ENCODE measurements at places on chromosomes 12 and 14.

DNA sequence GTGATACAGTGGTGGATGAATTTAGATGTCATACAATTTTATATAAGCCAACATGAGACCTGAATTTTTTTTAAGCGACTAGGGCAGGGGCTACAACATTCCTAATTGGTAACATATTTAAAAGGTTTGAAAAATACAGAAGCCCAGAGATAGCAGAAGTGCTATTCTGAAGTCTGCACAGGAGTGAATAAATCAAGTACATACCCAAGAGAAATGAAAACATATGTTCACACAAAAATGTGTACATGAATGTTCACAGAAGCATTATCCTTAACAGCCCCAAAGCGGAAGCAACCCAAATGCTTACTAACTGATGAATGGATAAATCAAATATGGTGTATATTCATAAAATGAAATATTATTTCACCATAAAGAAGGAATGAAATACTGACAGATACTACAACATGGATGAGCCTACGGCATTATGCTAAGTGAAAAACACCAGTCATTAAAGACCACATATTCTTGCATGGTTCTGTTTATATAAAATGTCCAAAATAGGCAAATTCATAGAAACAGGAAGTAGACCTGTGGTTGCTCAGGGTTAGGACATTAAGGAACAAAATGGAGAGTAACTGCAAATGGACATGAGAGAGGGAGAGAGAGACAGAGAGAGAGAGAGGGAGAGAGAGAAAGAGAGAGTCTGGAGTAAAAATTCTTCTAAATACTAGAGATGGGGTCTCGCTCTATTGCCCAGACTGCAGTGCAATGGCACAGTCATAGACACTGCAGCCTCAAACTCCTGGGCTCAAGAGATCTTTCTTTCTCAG is 28.0 kb upstream of the GXYLT1 start:
- DNase-seq, result no peak

DNA sequence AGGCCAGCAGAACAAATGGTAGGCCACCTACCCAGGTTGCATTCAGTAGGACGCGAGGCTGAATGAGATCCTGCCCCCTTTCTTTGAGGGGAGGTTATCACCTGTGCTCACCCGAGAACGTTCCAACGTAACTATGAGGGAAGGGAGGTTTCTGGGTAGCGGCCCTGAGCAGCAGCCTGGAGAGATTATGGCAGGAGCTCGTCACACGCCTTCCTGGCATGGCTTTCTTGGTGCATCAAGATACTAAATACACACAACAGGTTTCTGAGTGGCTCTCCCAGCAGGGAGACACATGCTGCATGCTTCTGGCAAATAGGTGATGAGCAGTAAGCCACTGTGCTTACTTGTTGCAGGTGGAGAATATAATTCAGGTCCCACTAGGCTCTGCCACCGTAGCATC is 147.7 kb downstream of the CALM1 start:
- DNase-seq, result no peak

GRCh38 chr14:101101456-101102056 is 198.0 kb upstream of the RTL1 start:
- no peak for DNase-seq

DNA sequence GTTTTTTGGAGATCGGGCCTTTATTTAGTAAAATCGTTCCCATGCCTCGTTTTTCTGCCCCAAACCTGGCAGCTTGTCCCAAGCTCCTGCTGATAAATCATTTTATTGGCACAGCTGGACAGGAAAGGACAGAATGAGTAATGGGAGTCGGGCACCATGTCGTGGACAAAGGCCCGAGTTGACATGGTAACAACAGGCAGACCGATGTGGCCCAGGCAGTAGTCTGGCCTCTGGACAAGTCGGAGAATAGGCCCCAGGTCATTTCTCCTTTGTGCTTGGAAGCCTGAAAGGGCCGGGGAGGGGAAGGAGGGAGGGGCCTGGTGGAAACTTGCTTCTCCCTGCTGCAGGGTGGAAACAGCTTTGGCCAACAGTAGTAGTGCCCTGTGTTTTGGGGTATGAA is 234.9 kb downstream of the SUDS3 start:
- no peak for DNase-seq

GRCh38 chr12:46446645-46447044 is 74.1 kb upstream of the SLC38A2 start:
- no peak for DNase-seq

- DNase-seq, result no peak
Measured at GRCh38 chr14:21735639-21736307, 62.2 kb upstream of the OR4E1 start.

DNA sequence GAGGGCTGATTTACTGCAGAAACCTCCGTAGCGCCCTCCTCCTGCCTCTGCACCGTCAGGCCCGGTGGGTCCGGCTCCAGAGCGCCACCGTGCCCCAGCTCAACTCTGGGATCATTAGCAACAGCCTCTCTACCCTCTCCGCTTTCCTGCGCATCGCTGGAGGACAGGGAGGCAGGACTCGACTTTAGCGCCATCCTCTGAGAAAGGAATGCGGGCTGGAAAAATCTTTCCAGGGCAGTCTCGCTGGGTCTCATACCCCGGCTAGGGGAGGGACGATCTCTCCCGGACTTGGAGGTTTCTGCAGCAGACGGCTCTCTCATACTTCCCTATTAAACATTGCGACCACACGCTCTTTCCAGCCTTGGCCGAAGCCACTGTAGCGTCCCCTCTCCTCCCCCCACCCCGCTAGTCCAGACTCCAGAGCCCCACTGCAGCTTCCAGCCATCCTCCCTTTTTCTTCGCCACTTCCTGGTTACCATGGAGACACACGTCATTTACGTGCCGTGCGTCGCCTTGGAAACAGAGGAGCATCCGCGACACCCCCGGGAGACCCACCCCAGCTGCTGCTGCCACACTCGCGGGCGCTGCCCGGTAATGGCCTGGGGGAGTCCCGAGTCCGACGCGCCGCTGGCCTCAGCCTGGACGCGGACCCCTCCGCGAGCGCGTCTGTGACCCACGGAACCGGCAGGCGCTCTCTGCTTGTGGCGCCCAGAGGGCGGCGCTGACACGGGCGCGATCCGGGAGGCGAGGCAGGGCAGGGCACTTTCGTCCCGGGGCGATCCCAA is at the start of gene CCDC184:
CCDC184 (plus strand) TSS at position 554 of the 785 bp plus-strand sequence. CDS start 479 bp downstream, outside the sequence.
- peak; percentile 53 for DNase-seq

DNA sequence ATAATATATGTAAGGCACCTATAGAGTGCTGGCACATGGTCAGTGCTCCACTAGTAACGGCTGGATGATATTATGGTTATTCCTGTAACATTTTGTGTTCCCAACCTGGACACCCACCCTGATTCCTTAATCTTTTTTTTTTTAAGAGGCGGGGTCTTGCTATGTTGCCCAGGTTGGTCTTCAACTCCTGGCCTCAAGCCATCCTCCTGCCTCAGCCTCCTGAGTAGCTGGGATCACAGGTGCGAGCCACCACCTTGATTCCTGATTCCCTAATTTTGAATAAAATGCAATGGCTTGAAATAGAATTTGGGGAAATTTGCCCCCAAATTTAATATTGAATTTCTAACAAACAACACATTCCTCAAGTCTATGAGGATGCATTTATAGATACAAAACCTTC is 7.4 kb downstream of the C14orf93 start:
- no peak for DNase-seq

GRCh38 chr12:24360907-24361306 is 411.4 kb upstream of the SOX5 start:
- no peak for DNase-seq

GRCh38 chr14:71403656-71404055 is 496.4 kb downstream of the PCNX1 start:
- no peak for DNase-seq

- DNase-seq, result no peak
Measured at GRCh38 chr12:115942346-115942745, 335.1 kb downstream of the MED13L start.

DNA sequence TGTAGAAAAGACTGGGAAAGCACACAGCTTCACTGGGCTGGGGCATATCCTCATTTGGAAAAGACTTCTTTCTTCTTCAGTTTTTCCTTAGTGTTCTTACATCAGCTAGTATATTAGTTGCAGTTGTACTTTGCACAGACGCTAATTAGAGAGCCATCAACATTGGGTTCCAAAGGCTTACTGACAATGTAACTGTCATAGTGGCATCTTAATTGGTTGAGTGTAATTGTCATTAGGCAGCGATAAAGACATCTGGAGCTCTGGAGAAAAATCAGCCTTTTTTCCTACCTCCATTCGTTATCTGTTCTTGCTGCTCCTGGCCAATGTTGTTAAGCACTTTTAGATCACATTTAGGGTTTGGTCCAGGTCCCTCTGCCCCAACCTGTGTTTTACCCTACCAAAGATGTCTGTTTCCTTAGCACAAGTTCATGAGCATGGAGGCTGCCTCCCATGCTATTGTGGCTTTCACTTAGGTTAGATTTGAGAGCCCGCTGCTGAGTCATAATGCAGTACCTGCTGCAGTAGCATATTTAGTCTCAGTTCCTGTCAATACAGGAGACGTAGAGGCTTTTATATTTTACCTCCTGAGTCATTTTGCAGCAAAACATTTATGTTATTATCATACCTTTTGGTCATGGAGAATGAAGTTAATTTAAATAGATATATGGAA is 49.2 kb downstream of the FBXW8 start:
- no peak for DNase-seq

DNA sequence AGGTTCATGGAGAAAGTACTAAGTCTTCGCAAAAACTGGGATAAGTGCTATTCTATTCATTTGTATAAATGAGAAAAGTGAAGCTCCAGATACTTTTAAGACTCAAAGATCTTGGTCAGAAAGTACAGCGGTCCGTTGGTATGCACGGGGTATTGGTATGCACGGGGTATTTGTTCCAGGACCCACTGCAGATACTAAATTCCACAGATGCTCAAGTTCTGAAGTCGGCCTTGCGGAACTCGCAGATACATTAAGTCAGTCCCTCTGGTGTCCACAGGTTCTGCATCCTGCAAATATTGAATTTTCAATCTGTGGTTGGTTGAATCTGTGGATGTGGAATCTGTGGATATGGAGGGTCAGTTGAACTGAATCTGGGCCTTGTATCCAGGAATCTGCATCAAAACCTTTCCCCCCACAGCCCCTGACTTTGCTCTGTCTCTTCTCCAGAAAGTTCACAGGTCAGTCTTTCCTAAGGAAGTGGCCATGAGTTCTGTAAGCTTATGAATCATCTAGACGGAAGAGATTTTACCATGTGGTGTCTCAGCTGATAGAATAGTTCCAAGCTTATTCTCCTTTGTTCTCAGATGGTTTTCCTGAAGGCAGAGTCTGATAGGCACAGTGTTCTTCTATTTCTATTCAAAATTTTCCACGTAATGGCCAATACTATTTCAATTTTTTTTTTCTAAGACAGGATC is 274.7 kb downstream of the NEDD1 start:
- DNase-seq, result no peak

GRCh38 chr12:118743896-118744700 is 237.2 kb upstream of the SRRM4 start:
- no peak for DNase-seq

DNA sequence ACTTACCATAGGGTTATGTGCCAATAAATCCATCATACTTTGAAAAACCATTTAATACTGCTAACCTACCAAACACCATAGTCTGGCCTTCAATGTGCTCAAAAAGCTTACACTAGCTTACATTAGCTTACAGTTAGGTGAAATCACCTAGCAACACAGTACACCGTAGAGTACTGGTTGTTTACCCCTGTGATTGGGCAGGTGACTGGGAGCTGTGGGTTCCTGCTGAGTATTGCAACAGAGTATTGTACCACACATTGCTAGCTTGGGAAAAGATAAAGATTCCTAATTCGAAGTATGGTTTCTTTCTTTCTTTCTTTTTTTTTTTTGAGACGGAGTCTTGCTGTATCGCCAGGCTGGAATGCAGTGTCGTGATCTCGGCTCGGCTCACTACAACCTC is 5.6 kb downstream of the ATP5MC2 start:
- no peak for DNase-seq

DNA sequence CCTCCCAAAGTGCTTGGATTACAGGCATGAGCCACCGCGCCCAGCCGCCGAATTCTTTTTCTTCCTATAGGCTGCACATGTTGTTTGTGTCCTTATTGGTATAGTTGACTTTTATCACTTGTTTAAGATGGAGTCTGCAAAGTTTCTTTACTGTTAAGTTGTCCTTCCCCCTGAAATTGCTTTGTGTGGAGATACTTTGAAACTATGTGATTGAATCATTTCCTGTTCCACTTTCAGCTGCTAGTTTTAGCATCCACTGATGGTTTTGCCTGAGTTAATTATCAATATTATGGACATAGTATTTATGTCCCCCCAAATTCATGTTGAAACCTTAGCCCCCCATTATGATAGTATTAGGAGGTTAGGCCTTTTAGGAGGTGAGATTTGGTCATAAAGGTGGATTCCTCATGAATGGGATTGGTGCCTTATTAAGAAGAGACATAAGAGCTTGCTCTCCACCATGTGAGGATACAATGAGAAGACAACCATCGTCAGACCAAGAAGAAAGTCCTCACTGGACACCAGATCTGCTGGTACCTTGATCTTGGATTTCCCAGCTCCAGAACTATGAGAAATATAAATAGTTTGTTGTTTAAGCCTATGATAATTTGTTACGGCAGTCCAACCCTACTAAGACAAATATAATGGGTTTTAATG is 34.9 kb downstream of the PPHLN1 start:
- DNase-seq, result no peak

DNA sequence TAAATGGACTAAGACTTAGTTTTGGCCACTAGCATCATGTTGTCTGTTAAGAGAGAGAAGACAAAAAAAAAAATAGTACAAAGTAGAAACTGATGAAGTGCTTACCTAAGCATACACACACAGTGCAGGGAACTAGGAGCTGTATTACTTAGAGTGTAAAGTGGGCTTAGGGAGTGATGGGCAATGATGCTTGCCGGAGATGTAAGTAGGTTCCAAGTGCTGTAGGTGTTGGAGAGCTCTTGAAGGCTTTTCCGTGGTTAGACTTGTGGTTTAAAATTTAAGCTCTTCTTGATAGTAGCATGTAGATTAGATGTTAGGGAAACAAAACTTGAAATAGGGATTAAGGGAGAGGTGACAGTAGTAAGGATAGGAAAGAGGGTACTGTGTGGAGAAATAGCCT is 34.7 kb downstream of the MIA2 start:
- no peak for DNase-seq

- no peak for DNase-seq
Measured at GRCh38 chr14:51006781-51007211, 62.5 kb upstream of the PYGL start.

DNA sequence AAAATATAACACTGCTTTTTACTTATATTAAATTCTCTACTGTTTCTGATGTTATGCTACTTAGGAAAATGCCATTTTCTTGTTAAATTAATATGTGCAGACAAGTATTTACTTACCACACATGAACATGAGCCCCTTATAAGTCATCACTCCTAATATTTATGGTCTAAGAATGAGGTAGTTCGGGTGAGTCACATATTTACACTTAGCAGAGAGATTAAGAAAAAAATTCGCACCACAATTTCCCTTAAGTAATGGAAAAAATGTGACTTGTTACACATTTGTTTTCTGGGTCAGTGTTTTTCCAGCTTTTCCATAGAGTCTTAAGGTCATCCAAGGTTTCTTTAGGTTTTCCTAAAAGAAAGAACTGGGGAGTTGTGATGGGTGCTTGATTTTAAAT is 68.3 kb downstream of the RERG start:
- no peak for DNase-seq

All from stimulated activated CD8-positive, alpha-beta memory T cell treated with anti-CD3 and anti-CD28 coated beads, Interleukin-4, amount 100 ng/mL, for 1 hour (primary cell).